ENCODE measurements at places on chromosomes 2 and 18.

DNA sequence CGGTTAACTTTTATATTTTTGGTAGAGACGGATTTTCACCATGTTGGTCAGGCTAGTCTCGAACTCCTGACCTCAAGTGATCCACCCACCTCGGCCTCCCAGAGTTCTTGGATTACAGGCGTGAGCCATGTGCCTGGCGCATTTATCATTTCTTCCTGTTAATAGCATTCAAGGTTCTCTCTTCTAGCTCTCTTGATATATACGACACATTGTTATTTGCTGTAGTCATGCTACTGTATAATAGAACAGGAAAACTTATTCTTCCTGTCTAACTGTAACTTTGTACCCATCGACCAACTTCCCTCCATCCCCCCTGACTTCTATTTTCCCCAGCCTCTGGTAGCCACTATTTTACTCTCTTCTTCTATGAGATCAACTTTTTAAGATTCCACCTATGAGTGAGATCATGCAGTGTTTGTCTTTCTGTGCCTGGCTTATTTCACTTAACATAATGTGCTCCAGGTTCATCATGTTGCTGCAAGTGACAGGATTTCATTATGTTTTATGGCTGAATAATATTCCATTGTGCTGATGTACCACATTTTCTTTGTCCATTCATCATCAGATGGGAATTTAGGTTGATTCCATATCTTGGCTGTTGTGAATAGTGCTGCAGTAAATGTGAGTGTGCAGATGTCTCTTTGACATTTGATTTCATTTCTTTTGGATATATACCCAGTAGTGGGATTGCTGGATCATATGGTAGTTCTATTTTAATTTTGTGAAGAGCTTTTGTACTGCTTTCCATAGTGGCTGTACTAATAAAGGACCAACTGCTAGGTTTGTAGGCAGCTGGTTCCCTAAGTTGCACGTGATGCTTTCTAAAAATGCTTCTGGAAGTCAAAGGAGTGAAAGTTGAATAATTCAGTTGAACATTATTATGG lies 205.2 kb downstream of the PRKCE start:
- DNase-seq: no peak

- DNase-seq: no peak
Measured at GRCh38 chr2:126749537-126749936, 93.6 kb downstream of the GYPC start.

- DNase-seq: no peak
Measured at GRCh38 chr2:42893047-42893758, 100.8 kb upstream of the HAAO start.

DNA sequence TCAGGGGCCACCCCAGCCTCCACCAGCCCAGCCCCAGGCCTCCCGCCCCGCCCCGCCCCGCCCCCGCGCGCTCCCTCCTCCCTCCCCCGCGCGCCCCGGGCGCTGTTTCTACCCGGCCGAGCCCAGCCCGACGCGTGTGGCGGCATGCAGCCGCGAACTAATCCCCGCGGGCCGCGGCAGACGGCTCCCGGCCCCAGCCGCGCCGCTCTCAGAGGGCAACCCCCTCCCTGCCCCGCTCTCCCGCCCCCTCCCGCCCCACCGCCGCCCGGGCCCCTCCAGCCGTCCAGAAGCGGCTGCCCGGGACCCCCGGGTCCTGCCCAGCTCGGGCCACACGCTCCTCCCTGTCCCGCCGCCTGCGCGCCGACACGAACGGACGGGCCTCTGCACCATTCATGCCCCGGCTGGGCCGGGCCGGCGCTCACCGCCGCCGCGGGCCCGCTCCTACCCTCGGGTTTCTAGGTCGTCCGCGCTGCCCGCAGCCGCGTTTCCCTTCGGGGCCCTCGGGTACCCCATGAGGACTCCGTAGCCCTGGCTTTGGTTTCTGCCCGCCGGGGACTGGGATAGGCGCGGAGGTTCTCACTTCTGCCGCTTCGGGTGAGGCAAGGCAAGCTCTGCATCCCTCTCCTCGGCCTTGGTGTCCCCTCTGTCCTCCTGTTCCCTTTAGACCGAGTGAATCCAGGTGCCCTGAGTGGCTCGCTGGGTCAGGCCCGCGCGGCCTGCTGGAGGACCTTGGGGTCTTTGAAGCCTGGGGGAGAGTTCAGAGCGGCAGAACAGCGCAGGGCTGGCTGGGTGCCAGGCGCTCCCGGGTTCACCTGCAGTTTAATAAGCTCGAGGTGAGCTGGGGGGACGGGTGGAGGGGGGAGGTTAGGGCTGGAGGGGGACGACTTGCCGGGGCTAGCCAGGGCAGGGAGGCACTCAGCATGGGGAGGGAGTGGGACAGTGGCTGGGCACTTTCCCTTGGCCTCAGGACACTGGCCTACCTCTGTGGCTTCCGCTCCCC lies 3.1 kb downstream of the WNT10A start:
- DNase-seq: no peak

- DNase-seq: no peak
Measured at GRCh38 chr18:36078751-36079529, 11.6 kb upstream of the RPRD1A start.

GRCh38 chr18:66317243-66318090 lies 286.4 kb downstream of the CDH19 start:
- DNase-seq: no peak

DNA sequence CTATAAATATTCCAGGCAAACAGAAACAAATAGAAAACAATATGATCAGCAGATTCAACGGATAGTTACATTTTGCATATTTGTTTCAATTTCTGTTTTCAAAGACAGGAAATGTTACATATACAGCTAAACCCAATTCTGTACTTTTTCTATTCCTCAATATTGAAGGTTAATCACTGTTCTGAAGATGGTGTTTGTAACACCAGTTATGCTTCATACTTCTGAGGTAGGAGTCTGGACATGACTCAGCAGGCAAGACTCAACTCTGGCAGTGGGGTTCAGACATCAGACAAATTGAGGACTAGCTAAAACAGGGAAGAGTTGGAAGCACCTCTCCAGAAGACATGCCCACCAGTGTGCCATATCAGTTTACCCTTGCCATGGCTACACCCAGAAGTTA lies 16.6 kb downstream of the SERPINB13 start:
- no peak for DNase-seq

GRCh38 chr2:27916293-27916995 lies 25.9 kb downstream of the BABAM2 start:
- no peak for DNase-seq

DNA sequence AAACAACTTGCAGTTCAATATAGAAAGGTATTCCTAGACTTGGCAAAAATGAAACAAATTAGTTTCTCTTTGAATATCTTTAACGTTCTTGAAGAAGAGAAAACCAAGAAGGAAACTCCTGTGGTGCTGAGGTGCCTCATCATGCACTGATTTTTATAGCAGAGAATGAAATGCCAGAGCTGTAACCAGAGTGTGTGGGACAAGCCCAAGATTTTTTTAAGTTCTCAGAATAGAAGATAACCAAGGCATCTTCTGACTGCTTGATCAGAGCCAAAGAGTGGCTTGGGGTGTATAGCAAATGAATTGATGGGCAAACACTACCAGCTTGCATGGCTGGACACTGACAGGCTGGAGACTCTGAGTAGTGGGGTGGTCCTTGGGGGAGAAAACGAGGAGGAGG lies 7.9 kb downstream of the FHOD3 start:
- no peak for DNase-seq
